Stimulated activated CD4-positive, alpha-beta T cell treated with anti-CD3 and anti-CD28 coated beads, Interleukin-15, amount 100 ng/mL, for 1 hour (primary cell): ENCODE measurements at places on chromosomes 2 and 18.

DNA sequence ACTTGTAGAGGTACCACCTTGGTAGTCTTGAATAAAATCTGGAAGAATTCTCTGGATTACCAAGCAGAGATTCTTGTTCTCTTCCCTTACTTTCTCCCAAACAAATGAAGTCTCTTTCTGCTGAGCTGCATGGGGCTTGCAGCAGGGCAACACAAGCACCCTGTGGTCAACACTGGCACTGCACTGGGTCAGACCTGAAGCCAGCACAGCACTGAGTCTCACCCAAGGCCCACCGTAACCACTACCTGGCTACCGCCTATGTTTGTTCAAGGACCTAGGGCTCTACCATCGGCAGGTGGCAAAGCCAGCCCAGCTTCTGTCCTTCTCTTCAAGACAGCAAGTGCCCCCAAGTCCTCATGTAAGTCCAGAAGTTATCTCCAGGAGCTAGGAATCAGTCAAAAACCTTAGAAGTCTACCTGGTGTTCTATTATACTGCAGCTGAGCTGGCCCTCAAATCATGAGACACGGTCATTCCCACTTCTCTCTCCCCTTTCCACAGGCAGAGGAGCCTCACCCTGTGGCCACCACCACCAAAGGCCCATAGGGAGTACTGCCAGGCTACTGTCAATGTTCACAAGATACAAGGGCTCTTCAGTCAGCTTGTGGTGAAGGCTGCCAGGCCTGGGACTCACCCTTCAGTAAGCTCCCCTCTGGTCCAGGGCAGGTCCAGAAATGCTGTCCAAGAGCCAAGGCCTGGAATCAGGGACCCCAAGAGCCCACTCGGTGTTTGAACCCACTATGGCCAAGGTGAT, 18.4 kb downstream of the VPS54 start:
- DNase-seq, result no peak

DNA sequence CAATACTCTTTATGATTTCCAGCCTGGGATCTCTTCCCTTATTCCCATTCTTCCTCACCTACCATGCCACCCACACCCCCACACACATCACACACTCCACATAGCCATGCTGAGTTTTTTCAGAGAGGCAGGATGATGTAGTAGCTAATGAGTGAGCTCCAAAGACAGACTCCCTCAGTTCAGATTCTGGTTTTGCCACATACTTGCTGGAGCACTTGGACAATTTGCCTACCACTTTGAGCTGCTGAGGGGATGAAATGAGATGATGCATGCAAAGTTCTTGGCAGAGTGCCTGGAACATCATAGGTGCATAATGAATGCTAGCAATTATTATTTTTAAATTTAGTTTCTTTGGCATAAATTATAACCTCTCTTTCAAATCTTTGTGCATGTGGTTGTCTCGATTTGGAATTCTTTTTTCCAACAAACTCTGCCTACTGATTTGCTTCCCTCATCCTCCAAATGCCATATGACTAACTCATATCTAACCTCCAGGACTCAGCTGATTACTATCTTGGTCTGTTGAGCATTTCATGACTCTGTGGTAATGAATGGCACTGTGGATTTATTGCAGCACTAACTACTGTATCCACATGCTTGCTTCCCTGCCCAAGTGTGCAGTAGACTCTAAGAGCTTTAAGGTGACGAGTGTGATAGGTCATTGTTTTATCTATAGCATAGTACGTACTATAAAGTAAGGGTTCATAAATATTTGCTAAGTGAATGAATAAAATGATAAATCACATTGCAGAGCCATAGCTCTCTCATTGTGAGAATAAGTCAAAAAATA, 99.1 kb downstream of the TACR1 start:
- no peak for DNase-seq

GRCh38 chr2:233271693-233272092, 20.2 kb downstream of the ATG16L1 start:
- DNase-seq, result no peak

DNA sequence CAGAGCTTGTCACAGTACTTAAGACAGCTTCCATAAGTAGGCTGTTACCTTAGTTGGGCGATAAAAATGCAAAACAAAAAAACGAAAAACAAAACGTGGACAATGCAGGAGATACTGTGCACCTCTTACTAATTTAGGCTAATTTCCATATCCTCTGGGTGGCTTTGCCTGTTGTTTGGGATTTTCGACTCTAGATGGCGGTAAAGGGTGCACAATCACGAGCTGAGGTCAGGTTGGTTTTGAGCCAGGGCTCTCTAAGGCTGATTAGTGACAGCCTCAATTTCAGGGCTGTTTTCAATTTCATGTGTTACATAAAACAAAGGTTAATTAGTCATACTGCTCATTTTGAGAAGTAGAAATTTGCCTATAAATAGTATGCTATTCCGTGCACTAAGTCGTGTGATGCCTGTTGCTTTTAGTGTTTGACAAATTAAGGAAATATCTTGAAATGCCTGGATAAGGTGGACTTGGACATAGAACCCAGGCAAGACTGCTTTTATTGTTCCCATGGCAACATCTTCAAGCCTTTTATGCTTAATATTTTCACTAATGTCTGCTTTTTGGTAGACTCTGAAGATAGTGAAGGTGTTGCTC, 493.1 kb downstream of the SOCS6 start:
- DNase-seq, result peak; percentile 17

DNA sequence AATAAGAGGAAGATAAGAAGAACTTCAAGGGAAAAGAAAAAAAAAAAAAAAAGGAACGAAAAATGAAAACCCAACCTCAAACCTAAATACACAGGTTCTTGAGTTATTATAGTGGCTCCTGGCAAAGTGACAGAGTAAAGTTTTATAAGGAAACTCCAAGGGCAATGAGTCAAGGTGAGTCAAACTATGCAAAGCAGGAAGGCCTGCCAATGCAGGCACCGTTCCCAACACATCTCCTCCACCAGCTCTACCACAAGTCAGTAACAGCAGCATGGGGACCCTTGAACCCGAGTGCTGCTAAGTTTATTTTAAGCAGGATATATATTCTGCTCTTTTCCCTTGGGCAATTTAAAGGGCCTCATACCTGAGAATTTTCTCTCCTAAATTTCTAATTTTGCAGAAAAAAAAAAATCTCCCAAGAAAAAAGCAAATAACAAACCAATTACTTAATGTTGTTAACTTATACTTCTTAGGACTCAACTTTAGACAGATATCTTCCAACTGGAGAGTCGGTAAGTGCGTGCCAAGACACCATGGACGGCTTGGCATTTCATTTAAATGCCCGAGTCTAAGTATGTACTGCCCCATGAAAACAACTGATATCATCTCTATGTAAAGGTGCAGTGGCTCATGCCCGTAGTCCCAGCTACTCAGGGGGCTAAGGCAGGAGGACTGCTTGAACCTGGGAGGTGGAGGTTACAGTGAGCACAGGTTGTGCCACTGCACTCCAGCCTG, 75.7 kb upstream of the TFCP2L1 start:
- no peak for DNase-seq

GRCh38 chr2:42801381-42801780, 9.0 kb upstream of the HAAO start:
- DNase-seq, result no peak

DNA sequence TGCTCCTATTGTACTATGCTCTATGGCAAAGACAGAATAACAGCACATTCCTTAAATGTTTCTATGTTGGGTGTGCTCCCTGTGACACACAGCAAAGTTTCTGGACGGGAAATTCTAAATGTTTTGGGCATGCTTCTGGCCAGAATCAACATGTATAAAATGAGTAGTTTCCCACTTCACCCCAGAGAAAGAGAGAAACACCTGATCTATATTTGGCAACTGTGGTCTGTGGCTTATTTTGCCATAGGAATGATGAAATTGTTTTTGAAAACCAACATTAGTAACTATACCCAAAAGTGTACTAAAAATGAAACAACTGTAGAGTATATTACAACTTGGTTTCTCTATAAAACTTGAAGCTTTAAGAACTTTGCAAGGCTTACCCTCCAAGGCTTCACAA, 89.1 kb downstream of the RAD51AP2 start:
- no peak for DNase-seq

DNA sequence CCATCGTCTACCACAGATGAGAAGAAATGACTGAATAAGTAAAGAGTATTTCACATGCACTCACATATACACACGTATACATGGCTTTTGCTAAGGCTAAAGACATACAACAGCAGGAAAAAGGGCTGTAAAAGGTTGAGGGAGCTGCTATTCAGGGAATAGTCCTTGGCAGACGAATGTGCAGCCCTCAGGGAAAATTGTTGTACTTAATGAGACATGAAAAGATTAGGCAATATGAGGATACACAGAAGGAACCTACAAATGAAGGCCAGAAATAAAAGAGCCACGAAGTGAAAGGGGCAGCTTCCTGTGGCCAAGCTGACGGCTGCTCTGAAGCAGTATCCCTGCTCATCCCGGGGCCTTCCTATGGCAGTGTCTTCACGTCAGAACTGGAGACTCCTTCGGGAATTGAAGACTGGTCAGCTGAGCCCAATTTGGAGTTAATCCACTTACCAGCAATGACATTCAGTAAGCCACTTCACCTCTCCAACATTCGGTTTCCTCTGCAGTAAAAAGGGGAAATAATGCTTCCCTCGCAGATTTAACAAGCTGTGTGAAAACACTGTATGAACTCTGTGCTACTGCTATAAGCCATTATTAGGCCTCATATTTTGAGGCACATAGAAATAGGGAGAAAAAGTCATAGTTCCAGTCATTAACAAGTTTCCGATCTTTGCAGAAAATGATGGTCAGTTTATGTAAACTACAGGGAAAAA, 221.8 kb downstream of the STK39 start:
- DNase-seq, result no peak

GRCh38 chr2:69043736-69044400, 30.9 kb downstream of the ANTXR1 start:
- no peak for DNase-seq

- no peak for DNase-seq
Measured at GRCh38 chr18:63149302-63149587, 170.3 kb downstream of the BCL2 start.

DNA sequence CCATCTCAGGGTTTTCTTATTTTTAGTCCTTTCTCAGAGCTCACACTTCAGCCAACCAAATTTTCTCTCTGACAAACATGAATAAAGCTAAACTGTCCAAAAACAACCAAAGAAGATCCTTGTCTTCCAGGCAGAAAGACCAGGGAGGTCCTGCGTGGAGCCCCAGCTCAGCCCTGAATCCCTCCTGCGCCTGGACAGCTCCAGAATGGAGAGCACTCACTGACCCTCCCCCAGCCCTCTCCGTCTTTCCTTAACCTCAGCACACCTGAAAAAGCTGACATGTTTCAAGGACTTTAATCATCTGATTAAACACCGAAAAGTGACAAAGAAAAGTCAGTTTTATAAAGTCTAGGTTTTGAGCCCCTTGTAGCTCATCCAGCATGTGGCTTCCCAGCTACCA, 22.9 kb upstream of the GNAL start:
- DNase-seq, result no peak

DNA sequence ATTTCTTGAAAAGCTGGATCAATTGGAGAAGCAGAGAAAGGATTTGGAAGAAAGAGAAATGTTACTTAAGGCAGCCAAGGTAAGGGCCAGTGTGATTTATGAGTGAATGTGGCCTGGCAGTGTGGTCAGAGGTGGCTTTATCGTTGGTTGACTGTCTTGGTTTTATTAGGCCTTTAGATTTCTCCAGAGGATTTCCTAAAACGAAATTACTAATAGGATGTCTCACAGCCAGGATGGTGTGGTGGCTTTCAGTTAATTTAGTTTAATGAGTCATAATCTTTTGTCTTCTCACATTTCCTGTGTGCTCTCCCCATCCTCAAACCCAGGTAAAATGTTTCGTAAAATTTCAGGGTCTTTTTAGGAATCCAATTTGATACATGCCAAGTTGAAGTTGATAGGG, 100.8 kb downstream of the TAF4B start:
- DNase-seq, result no peak

DNA sequence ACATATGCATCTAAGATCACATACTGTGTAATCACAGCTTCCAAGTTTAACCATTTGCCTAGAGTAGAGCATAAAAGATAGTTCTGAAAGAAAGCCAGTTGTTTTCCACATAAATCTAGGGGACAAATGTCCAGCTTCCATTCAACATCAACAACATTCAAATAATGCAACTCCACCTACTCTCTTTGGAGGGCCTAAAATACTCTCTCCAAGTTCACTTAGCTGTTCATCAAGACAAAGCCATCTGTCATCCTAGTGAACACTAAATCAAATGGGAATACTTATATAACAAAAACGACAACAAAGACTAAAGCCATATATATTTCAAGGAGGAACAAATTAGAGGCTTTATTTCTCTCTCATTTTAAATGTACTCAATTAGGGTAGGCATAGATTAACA, 221.5 kb upstream of the CDH2 start:
- no peak for DNase-seq

DNA sequence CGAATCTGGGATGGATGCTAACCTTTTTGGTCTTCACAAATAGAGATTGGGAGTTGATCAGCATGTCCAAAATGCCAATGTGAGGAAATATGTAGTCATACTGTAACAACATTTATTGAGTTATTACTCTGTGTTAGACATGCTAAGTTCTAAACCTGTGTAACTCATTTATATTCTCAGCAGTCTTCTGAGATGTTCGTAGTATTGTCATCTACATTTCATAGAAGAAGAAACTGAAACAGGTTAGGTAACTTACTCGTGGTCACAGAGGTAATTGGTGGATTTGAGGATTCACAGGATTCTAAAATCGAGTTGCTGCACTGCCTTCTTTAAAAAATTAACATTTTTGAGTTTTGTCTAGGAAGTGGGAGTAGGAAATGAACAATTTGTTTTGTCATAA, 162.1 kb downstream of the UBE2E3 start:
- DNase-seq, result no peak

DNA sequence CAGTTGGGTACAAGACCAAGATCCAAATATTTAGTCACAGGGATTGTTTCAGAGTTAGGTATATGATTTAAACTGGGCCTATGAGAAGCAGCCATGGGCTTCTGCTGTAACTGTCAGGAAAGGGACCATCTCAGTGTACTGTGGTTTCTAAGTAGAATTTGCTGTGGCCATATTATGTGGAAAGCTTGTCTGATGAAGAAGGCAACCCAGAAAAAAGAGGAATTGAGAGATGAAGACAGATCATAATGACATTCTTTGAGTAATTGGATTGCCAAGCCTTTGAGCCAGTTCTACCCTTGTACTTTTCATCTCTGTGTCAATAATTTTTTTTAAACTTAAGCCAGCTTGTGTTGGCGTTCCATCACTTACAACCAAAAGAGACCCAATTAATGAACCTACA, 259.6 kb downstream of the NUP35 start:
- DNase-seq, result no peak

DNA sequence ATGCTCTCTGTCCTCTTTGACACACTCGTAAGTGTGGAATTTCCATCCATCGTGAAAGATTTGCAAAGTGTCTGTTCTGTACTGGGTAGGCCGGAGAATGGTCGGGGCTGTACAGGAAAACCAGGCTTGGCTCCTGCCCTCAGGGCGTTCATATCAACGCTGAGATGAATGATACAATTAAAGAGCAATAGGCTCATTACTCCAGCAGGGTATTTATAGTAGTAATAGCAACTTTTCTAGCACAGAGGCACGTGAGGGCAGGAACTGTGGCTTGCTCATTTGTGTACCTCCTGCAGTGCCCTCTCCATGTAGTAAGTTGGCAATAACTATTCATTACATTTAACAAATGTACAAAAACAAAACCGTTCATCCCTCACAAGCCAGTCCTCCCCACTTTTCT, 5.3 kb upstream of the NCK2 start:
- no peak for DNase-seq
